ENCODE measurements at places on chromosomes 6 and 20.

DNA sequence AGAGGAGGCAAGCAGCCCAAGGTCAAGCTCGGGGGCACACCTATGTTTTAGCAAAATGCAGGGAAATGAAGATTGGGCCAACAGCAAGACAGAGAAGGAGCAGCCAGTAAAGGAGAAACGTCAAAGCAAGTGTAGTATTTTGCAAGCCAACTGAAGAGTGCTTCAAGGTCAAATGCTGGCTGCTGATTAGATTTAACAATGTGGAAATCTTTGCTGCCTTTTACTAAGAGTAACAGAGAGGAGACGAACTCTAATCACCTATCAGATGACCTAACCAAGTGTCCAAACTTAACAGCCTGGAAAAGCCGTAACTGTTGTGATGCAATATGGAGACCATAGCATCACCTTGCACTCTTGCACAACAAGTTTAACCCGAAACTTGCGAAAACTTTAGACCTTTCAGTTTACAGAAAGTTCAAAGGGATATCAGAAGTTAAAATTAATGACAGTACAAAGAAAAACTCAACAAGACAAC lies 30.4 kb downstream of the AKIRIN2 start:
- no peak for DNase-seq

DNA sequence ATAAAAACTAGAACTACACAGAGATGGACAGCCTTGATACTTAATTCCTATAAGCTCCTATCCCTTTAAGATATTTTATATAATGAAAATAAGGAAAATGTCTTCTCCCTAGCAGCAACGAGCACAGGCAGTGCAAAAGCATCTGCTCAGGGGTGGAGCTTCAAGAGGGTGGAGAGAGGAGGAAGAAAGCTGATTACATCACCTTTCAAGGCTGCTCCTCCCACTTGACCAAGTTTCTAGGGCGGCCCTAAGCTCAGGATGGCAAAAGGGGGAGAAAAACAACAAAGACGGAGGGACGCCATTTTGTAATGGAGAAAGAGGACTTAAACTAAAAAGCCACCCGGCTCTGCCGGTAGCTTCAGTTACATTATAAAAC lies 2.2 kb downstream of the PPP1R10 start:
- DNase-seq = peak; percentile 53

DNA sequence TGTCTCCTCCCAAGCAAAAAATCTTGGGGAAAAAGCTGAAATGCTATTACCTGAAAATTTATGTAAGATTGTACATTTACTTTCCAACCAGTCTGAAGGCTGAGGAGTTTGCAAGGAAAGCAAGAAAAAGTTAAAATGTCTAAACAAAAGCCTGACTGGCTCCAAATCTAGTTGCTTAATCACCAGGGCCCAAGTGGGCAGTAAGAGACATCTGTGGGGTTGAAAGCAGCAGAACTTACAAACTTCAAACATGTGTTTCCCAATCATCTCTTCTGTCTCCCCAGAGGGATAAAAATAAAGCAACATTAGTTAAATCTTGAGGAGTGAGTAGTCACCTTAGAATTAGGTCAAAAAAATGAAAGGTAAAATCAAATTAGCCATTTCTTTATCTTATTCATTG lies 98.6 kb downstream of the OGFRL1 start:
- no peak for DNase-seq

- no peak for DNase-seq
Observed at GRCh38 chr6:103798166-103798565, 1061.6 kb downstream of the HACE1 start.

GRCh38 chr6:167702241-167702827 lies 124.4 kb upstream of the AFDN start:
- no peak for DNase-seq

DNA sequence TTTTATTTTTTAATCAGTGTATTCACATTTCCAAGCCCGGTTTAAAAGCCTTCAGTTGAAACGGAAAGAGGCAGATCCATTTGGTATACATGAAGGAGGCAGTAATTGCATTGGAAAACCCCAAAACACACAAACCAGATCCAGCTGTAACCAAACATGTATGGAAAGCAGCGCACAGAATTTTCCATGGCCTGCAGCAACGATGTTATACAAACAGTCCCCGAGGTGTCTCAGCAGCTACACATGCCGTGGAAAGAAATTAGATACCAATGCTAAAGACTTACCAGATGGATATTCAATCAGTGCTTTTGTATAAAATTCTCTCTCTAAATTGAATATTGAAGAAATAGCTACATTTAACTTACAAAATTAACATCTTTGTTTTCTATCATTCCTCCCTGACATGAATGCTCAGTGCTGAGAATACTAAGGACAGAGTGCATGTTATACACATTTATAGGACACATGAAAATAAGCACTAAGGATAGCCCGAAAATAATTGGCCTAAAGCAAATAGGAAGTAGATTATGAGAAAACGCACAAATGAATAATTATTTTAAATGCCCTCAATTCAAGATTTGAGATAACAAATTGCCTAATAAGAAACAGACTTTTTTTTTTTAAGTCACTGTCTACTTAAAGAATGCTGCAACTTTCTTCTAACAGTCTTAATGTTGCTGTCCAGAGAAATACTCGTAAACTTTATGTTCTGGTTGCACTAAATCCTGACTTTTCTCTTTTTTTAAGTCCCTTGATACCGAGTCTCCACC lies 713.1 kb downstream of the HDGFL1 start:
- no peak for DNase-seq

GRCh38 chr20:10652660-10653261 lies 21.0 kb downstream of the JAG1 start:
- no peak for DNase-seq

DNA sequence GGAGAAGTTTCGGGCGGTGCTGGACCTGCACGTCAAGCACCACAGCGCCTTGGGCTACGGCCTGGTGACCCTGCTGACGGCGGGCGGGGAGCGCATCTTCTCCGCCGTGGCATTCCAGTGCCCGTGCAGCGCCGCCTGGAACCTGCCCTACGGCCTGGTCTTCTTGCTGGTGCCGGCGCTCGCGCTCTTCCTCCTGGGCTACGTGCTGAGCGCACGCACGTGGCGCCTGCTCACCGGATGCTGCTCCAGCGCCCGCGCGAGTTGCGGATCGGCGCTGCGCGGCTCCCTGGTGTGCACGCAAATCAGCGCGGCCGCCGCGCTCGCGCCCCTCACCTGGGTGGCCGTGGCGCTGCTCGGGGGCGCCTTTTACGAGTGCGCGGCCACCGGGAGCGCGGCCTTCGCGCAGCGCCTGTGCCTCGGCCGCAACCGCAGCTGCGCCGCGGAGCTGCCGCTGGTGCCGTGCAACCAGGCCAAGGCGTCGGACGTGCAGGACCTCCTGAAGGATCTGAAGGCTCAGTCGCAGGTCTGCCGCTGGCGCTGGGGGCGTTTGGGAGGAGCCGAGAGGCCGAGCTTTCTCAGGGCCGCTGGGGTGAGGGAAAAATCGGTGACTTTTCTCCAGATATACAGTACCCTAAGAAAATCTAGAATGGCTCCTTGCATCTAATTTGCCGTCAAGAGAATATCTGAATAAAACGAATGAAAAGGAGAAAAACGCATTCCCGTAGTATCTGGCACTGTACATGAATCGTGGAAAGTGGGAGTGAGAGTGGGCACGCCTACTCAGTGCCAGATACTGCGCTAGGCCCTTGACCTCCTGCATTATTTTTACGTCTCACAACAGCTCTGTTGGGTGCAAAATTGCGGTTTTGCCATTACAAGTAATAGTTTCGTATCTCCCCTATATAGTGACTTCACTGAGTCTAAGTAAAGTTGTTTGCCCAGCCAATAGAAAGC lies 1.0 kb downstream of the CALHM6 start:
- DNase-seq = peak; percentile 29

GRCh38 chr6:30942338-30943060 lies 1.7 kb downstream of the MUCL3 start:
- no peak for DNase-seq

DNA sequence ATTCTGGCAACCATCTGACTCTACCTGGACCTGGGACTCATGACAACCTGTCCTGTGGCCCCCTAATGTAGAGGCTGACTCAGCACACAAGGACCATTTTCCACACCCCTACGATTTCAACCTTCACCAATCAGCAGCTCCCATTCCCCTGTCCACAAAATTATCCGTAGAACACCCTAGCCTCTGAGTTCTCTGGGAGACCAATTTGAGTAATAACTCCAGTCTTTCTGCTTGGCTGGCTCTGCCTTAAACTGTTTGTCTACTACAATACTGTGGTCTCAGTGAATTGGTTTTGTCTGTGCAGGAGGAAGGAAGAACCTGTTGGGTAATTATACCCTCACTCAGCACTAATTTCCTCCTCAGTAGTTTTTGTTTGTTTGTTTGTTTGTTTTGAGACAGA lies 99.3 kb upstream of the MRPS10 start:
- no peak for DNase-seq

GRCh38 chr20:39752262-39752876 lies 790.2 kb downstream of the DHX35 start:
- no peak for DNase-seq

- no peak for DNase-seq
Observed at GRCh38 chr6:73679009-73679408, 17.0 kb upstream of the CD109 start.

GRCh38 chr6:39566456-39566855 lies 158.8 kb downstream of the KIF6 start:
- no peak for DNase-seq

GRCh38 chr6:422433-423054 lies 31.0 kb downstream of the IRF4 start:
- no peak for DNase-seq

GRCh38 chr6:17179530-17180073 lies 77.8 kb downstream of the STMND1 start:
- DNase-seq = no peak

DNA sequence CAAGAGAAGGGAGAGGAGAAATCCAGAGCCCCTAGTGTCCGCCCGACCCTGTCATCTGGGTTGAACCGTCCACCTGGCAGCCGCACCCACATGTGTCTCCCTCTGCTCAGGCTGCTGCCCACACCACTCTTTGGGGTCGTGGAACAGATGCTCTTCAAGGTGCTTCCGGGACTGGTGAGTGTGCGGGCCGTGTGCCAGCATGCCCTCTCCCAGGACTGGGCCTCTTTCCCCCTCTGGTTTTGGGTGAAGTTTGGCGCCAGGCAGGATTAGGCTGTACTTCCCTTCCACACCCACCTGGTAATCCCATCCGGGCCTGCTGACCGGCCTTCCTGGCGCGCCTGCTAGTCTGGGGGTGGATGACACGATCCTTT lies 7.9 kb downstream of the BPIFB3 start:
- no peak for DNase-seq

GRCh38 chr20:38130687-38131587 lies 34.1 kb downstream of the TGM2 start:
- DNase-seq = no peak

- DNase-seq = no peak
Observed at GRCh38 chr6:14108571-14109410, 8.8 kb upstream of the CD83 start.

DNA sequence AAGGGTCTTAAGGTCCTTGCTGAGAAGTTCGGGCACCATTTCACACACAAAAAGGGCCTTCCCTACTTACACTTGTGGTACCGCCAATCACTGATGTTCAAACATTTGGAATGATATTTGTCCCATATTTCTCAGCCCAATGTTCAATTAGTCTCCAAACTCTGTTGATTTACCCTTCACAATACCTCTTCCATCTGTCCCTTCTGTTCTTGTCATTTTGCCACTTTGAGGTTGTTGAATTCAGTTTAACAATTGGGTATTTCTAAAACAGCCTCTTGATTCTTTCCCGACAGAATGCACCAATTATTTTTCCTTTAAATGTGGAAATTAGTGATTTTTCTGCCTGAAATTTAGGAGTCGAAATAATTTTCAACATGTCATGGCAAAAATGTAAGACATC lies 46.2 kb downstream of the NOX3 start:
- no peak for DNase-seq

GRCh38 chr6:4635666-4636065 lies 140.5 kb upstream of the CDYL start:
- no peak for DNase-seq

- no peak for DNase-seq
Observed at GRCh38 chr6:25640446-25640845, 11.6 kb upstream of the SCGN start.

- no peak for DNase-seq
Observed at GRCh38 chr6:108576709-108577108, 16.0 kb downstream of the FOXO3 start.

DNA sequence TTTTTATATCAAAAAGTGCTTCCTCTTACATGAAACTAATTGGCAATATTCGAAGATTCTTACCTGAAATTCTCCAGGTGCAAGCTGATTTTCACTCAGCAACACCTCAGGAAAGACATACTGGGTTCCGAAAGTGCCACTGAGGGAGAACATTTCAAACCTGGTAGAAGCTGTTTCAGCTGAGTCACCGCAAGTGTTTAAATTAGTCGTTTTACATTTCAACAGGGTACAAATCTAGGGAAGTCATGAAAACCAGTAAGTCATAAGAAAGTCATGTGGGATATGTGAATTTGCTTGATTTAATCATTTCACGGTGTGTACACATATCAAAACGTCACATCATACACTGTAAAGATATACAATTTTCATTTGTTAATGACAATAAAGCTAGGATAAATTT lies 25.3 kb upstream of the TAAR1 start:
- no peak for DNase-seq

GRCh38 chr6:138088326-138088762 lies 18.9 kb downstream of the PERP start:
- no peak for DNase-seq

- no peak for DNase-seq
Observed at GRCh38 chr6:153056308-153056707, 53.8 kb upstream of the MTRF1L start.

GRCh38 chr6:38543022-38543421 lies 96.7 kb downstream of the BTBD9 start:
- DNase-seq = no peak

- DNase-seq = no peak
Observed at GRCh38 chr6:31363811-31364210, 6.8 kb upstream of the HLA-B start.

DNA sequence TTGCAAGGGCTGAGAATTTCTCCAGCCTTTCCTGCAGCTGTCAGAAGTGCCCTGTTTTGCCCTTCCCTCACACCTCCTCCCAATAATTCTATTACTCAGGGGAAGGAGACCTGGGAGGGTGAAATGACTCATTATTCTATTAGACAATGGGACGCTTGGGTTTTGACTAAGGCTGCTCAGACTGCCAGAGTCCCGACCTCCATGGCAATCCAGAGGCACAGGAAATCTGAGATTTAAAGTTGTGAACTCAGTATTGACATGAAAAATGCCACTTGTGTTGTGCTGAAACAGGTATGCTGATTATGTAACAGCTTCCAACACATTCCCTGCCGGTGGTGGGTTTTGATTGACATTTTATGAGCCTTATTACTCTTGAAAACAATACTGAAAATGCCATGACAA lies 625.9 kb upstream of the FLRT3 start:
- DNase-seq = no peak

DNA sequence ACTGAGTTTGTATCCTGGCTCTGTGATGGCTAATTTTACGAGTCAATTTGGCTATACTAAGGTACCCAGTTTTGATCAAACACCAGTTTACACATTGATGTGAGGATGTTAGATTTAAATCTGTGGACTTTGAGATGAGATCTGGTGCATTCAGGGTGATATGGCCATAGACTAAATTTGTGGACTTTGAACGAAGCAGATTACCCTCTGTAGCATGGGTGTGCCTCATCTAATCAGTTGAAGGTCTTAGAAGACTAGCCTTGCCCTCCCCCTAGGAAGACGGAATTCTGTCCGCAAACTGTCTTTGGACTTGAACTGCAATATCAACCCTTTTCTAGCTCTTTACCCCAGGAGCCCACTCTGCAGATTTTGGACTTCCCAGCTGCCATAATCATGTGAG lies 547.8 kb upstream of the CITED2 start:
- no peak for DNase-seq

- no peak for DNase-seq
Observed at GRCh38 chr6:148943451-148943850, 196.6 kb downstream of the UST start.
